NB4 (cell line): ENCODE measurements at places on chromosomes 4 and X.

DNA sequence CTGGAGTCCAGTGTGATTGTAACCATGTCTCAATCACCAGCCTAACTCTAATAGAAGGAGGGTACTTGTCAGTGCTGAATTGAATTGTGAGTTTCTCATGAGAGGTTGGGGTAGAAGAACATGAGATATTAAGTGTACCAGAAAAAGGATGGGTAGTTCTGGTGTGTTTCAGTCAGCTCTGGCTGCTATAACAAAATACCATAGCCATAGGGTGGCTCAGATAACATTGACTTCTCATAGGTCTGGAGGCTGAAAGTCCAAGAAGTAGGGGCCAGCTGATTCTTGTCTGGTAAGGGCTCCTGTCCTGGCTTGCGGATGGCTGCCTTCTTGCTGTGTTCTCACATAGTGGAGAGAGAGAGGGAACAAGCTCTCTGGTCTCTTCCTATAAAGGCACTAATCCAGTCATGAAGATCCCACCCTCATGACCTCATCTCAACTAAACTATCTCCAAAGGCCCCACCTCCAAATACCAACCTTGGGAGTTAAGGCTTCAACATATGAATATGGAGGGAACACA, 35.6 kb upstream of the STX18 start:
- DNase-seq: no peak

GRCh38 chrX:12955882-12956703, 18.8 kb upstream of the TMSB4X start:
- peak; percentile 98 for DNase-seq

- peak; percentile 8 for DNase-seq
These were observed 299.7 kb downstream of the LDB2 start for GRCh38 chr4:16598597-16599206.

DNA sequence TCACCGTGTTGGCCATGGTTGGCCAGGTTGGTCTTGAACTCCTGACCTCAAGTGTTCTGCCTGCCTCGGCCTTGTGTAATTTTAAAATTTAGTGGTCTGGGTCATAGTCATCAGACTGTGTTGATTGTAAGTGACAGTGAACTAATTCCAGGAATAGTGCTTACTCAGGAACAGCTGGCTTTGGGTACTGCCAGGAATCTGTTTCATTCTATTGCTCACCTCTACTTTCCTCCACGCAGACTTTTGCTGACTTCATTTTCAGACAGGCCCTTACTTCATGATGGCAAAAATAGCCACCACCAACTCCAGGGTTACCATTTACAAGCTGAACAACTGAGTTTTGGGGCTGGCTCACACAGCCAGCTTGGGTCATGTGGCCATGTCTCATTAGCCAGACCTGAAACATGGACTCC, 54.6 kb downstream of the FNIP2 start:
- no peak for DNase-seq

- no peak for DNase-seq
These were observed 102.5 kb downstream of the PTTG2 start for GRCh38 chr4:38062776-38063097.

DNA sequence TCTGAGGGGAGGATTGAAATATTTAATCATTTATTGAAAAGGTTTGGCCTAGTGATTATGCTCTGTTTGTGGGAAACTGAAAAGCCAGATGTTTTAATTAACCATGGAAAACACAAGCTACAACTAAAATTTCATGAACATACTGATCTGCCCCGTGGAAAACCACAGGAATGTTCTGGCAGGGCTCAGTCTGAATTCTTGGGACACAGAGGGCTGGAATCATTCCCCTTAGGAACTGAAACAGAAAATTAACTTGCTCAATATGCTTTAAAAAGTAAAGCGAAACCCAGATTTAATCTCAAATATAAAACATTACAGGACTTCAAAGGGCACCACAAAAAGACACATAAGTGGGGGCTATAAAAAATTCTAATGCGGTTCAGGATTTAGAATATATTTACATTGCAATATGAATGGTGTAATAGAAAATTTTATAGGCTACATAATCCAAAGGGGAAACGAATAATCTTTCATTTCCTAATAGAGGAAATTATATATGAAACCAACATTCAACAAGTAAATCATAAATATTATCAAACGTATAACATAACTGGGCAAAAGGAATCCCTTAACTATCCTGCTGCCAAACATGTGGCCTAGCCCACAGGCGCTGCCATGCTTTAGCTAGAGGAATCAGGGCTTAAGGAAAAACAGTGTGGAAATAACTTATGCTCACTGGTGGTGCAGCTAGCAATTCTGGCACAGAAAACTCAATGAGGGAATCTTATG, 70.9 kb downstream of the APBB2 start:
- DNase-seq: no peak

DNA sequence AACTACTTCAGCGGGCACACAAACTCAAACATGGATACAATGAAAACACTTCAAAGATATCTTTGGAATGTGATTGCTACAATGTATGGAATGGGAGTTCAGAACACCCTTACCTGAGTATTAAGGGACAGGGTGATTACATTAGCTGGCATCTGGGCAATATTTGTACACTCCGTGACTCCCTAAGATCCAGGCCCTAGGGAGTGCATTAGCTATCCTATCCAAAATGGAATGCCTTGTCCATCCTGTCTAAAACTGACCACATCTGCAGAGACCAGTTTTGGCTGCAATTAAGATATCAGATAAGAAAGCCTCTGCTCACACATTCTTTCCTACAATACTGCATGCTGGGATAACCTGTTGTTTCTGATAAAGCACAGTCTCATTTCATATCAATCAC, 176.6 kb upstream of the EMCN start:
- no peak for DNase-seq

DNA sequence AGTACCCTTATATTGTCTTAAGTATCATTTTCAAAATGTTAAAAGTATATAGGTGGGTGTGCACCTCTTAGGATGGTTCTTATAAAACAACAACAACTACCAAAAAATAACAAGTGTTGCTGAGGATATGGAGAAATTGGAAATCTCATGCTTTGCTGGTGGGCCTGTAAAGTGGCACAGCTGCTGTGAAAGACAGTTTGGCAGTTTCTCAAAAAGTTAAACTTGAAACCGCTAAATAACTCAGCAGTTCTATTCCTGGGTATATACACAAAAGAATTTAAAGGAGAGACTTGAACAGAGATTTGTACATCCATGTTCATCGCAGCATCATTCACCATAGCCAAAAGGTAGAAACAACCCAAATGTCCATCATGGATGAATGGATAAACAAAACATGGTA, 65.5 kb downstream of the HAND2 start:
- DNase-seq: no peak

DNA sequence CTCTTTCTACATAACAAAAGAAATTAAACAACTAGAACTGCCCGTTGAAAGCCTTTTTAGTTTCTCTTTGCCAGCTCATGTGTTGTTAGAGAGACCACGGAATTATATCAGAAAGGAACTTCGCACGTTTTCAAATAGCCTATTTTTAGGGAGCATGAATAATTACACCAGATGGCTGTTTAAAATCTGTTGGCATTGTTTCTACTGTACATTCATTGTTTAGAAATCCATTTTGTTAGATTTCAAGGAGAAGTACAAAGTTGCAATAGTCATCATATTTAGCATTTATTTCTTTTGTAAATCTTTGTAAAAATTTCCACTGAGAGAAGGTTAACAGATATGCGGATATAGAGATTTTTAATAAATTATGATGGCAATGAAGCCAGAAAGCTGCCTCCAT, 403.0 kb upstream of the HS3ST1 start:
- DNase-seq: no peak

GRCh38 chrX:53227224-53227765, 2.3 kb upstream of the KDM5C start:
- peak; percentile 56 for DNase-seq

- DNase-seq: no peak
These were observed 29.0 kb downstream of the OPRPN start for GRCh38 chr4:70426789-70427188.

- peak; percentile 7 for DNase-seq
These were observed 93.6 kb downstream of the LNX1 start for GRCh38 chr4:53497487-53498244.

GRCh38 chr4:67699603-67700002, 1.4 kb downstream of the UBA6 start:
- DNase-seq: no peak

DNA sequence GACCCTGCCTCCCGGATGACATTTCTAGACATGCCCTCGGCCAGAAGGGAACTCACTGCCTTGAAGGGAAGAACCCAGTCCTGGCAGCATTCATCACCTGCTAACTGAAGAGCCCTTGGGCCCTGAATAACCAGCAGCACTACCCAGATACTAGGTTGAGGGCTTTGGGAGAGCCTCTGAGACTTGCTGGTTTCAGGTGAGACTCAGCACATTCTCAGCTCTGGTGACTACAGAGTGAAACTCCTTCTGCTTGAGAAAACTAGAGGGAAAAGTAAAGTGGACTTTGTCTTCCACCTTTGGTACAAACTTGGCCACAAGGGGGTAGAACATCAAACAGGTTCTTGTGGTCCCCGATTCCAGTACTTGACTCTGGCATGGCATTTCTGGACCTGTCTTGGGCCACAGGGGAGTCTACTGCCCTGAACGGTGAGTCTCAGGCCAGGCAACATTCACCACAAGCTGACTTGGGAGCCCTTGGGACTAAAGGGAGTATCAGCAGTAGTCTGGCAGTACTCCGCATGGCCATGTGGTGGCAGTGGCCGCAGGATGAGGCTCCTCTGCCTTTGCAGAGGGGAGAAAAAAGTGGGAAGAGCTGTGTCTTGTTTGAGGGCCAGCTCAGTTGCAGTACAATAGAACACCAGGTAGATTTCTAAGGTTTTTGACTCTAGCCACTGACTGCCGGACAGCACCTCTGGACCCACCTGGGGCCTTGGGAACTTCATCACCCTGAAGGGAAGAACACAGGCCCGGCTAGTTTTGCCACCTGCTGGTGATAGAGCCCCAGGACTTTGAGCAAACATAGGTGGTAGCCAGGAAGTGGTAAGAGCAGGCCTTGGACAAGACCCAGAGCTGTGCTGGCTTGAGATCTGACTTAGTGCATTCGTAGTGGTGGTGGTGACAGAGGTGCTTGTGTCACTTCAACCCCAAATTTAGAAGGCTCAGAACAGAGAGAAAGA, 414.8 kb downstream of the OPHN1 start:
- peak; percentile 35 for DNase-seq

- DNase-seq: no peak
These were observed 2.7 kb downstream of the L1CAM start for GRCh38 chrX:153883163-153883843.

- DNase-seq: no peak
These were observed 179.0 kb upstream of the FGF13 start for GRCh38 chrX:138890491-138890890.

GRCh38 chr4:38173935-38174518, 213.8 kb downstream of the PTTG2 start:
- no peak for DNase-seq

GRCh38 chr4:85151371-85151770, 184.9 kb upstream of the WDFY3 start:
- no peak for DNase-seq

DNA sequence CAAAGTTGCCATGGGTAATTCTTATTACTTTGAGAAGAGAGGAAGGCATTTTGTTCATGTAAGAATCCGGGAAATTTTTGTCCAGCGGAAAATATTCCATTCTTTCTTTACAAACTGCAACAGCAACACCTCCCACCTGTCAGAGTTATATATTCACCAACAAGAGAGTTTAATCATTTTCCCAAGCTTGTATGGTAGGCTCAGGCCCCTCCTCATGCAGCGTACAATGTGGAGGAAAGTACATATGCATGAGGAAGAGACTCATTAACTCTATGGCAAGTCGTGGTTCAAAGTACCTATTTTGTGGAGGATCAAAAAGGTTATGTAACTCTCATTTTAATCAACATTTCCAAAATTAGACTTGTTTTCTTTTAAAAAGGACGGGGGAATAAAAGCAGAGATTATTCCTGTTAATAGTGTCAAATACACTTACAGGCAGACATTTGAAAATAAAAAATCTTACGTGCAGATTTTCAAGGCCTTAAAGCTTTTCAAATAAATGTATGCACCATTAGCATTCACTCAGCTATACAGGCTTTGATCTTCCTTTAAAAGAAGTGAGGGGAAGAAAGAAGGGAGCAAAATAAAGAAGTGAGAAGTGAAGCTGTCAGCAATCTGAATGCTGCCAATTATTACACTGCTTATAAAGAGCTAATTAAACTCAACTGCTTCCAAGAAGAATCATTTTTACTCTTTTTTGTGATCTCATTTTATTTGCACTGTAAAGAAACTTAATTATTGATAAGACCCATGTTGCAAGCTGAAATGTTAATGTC, 204.8 kb downstream of the FAT4 start:
- DNase-seq: no peak

DNA sequence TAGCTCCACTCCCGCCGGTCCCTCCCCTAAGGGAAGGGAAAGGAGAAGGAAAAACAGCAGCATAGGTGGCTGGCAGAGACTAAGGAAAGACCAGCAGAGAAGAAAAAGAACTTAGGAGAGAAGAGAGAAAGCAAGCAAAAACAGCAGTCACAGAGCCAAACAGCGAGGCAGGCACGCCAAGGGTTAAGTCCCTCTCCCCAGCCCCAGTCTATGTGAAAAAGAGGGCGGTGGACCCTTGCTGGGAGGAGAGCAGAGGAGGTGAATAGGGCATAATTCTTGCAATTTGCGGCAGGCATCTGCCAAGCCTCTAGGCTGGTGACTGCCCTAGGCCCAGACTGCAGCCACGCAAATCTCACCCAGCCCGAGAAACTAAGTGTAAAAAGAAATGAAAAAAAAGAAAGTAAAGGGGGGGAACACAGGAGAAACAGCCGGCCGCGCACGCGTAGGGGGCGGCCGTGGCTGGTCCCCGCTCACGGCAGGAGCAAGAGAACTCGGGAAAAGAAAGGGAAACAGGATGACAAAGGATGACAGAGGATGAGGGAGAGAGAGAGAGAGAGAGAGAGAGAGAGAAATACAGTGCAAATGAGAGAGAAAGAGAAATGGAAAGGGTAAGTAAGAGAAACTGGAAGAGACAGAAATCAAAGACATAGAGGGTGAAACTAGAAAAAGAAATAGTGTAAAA, 48.6 kb downstream of the MAGEA9 start:
- no peak for DNase-seq

DNA sequence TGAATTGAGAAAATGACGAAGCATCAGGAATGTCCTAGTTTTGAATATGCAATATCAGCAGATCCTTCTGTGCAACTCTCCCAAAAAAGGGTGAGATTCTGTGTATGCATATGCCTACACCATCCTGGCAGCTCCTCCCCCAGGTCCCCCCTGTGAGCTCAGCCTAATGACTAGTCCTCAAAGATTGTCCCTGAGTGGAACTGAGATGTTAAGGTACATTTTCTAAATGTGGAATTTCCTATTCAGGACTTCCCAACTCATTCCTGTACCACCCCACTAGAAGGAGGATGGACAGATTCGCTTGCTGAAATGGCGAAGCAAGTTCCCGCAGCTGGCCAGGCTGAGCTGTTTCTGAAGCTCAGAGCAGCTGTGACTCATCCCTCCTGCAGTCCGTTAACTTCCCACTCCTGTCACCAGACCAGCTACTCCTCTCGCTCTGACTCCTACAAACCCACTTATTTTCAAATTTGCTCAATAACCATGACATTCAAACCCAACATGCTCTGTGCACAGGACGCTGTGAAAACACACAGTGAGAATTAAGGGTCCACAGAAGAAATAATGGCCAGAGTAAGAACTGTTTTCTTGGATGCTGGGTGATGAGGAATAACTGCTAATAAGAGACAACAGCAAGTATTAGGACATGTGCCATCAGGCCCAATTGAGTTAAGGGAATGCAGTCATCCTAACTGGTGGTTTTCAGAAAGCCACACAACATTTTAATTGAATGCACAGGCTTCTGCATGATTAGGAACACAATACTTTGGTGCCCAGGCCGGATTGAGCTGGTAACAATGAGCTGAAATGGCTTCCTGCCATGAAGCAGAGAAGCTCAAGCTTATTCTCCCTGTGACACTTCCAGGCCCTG, 40.0 kb upstream of the IRF2 start:
- peak; percentile 90 for DNase-seq
